ENCODE measurements at places on chromosomes 16 and 17.

DNA sequence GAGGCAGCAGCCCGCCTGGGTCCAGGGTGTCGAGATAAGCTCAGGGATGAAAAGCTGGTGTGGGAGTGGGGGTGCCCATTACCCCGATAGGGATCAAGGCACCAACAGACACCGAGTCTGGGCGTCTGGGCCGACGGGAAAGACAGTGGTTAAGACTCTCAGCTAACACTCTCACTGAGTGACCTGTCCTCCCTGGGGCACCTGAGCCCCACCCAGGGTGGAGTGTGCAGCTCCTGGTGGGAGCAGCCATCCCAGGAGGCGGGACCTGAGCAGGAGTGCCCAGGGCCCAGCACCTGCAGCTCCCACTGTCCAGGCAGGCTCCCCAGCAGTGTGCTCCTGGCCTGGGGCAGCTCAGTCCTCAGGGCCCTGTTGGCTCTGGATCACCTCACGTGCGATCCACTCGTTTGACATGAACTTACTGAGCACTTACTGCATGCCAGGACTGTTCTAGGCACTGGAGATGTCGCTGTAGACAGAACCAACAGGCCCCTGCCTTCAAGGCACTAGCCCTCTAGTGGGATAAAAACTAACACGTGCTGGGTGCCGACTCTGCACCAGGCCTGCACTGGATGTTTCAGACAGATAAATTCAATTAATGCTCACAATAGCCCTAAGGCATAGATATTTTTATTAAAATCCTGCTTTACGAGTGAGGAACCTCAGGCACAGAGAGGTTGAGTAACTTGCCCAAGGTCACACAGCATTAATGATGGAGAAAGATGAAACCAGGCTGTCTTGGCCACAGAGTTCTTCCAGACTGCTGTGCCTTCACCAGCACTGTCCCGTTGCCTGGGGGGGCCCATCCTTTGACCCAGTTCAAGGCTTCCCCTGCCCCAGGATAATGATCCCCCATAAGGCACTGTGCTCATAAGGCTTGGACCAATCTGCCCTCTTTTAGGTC is 1.9 kb downstream of the EVPLL start:
- no peak for DNase-seq

GRCh38 chr16:28181515-28181914 is 30.2 kb downstream of the XPO6 start:
- DNase-seq, result no peak

DNA sequence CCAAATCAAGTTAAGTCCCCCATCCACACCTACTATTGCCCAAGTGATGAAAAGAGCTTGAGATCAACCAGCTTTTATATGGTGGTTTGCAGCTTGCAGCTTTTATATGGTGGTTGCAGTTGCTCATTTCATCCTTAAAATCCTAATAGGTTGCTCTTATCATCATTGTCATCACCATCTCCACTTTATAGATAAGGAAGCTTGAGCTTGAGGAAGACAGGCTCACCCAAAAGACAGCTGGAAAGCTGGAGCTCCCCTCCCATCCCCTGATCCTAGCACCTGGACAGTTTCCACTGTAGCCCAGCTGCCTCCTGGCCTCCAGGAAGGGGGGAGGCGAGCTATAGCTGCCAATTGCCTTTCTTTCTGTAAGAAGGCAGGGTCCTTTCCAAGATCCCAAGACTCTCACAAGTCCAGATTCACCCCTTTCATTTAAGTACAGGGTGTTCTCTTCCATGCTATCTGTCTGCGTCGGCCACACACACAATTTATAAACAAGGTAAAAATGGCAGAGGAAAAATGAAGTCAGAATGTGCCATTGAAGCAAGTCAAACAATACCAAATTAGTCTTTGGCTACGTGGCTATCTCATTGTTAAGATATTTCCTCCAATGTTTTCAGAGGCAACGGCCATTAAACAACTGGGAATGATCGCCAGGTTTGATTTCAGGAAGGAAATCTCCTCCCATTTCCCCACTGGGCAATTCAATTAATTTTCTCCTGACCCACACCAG is 63.3 kb downstream of the PECAM1 start:
- DNase-seq, result no peak

DNA sequence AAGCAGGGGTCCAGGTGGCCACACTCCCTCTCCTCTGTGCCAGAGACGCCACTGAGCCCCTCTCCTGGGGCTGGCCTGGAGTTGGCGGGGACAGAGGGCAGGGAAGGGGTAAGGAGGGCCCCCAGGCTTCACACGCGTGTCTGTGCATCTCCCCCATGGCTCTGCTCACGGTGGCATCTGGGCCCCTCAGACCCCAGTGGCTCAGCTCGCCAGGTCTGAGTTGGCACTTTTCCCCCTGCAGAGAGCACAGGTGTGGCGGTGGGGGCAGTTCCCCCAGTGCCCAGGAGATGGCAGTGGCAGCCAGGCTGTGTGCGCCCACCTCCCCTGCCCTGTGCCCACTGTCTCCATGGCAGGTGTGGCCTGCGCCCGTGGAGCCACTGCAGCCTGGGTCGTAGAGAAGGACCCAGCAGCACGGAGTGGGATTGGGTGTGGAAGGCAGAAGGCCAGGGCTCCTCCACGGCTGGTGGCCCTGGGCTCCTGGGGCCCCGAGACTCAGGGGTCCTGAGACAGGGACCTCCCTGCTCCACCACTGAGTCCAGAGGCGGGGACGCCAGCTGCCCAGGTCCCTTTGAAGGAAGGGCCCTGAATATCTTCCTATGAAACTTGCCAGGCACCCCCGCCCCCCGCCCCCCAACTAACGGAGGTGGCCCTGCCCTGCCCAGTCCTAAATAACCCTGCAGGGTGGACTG is 4.3 kb upstream of the APRT start:
- no peak for DNase-seq

DNA sequence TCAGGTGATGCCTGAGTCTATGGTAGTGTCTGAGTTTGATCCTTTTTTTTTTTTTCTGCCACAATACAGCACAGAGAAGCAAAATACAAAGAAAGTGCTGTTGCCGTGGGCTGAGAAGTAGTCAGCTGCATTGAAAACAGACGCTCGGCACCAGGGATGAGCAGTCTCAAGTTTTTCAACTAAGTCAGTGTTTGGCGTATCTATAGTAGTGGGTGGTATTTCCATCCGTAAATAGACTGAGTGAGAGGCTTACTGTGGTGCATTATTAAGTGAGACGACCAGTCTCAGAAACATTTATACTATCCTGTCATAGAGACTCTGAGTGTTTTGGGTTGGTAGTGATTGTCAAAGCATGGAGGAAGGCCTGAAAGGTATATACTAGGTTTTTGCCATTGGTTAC is 221.3 kb downstream of the SNX29 start:
- DNase-seq, result no peak

DNA sequence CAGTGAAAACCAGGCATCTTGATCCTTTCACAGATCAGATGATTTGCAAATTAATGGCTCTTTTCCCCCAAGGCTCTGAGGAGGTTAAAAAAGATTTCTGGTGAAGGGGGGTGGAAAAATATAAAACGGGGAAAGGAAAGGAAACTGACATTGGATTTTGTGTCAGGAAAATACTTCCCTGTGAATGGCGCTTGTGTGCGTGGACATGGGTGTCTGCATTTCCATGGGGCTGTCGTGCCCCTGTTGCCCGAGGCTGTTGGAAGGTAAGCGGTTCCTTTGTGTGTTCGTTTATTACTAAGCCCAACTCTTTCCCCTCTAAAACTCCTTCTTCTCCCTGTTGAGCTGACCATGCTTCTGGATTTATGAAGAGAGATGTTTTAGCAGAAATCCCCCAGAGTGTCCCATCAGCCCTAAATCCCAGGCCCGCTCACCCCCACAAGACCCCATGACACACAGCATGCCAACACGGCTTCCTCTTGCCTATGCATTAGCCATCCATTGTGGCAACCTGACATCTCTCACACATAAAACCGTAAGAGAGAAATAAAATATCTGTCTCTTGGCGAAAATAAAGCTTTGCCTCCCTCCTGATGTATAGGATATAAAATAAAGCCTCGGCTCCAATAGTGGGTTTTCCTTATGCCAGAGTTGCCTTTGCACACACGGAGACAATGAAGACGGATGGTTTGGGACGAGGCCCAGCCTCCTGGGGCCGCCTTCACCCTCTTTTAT is 7.3 kb upstream of the LHX1 start:
- no peak for DNase-seq

DNA sequence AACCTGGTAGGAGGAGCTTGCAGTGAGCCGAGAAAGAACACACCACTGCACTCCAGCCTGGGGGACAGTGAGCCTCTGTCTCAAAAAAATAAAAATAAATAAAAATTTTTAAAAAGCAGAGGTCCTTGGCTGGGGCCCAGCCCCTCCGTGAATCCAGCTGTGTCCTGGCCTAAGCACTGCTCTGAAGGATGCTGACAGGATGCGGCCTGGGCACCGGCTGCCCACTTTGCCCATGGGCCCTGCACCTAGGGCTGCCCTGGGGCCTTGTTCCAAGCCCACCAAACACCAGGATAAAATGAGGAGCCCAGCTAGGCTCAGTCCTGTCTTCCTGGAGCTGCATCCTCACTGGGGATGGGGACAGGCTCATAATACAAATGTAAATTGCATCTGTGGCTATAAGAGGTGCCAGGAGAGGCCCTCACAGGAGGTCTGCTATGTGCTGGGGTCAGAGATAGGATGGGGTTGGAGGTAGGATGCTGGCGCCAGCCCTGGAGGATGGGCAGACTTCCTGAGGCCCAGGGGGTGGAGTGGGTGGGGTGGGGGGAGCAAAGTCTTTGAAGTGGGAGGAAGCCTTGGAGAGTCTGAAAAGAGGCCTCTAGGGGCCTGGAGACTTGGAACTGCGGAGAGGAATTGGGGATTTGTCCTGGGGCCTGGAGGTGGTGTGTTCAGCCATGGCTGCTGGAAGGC is 6.2 kb downstream of the C16orf89 start:
- no peak for DNase-seq

DNA sequence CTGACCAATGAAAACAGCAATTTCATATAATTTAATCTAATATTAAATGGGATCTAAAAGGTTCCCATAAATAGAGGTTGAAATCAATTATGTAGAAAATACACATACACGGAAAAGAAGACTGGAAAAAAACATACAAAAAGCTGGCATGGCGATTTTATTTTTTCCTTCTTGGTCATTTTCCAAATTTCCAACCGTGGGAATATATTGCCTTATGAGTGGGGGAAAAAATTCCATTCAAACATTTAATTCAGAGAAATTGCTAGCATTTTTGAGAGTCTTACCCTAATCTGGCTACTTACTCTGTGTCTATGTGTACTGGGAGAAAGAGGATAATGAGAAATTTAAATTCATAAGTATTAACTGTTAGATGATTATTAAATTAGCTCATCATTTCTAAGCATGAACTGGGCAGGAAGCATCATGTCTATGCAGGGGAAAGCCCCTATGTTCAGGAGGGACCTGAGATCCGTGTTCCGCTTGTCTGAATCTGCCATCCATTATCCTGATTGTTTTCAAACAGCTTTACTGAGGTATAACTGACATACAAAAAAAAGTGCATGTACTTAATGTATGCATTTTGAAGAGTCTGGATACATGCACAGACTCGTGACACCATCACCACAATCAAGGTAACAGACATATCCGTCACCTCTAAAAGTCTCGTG is 145.2 kb downstream of the XYLT1 start:
- DNase-seq, result no peak

GRCh38 chr16:13936596-13937081 is 16.7 kb downstream of the ERCC4 start:
- DNase-seq, result no peak

DNA sequence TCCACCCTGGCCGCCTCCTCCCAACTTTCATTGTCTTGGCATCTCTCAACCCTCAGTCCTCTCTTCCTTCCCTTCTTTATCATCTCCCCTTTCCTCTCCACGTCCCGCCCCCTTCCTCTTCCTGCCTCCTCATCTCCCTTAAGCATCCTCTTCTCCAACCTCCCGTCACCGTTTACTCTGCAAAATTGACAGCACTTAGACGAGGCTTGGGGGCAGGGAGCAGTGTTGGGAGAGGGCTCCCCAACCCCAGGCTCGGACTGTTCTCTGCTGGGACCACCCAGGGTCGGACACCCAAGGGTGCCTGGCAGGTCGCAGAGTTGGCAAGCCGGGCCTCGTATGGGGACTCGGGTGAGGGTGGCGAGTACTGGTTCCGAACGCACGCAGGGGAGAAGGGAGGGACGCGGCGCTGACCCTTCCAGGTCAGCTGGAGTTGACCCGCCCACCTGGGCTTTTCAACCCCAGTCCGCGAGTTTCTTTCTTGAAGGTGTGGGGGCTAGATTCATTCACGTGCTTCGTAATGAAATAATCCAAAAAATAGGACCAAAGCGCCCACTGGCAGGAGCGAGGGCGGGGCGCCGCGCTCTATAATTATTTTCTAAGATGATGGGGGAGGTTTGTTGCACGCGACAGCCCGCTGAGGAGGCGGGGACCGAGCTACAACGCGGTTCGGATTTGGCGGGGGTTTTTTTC is 775 bp upstream of the PAGR1 start:
- DNase-seq, result no peak

DNA sequence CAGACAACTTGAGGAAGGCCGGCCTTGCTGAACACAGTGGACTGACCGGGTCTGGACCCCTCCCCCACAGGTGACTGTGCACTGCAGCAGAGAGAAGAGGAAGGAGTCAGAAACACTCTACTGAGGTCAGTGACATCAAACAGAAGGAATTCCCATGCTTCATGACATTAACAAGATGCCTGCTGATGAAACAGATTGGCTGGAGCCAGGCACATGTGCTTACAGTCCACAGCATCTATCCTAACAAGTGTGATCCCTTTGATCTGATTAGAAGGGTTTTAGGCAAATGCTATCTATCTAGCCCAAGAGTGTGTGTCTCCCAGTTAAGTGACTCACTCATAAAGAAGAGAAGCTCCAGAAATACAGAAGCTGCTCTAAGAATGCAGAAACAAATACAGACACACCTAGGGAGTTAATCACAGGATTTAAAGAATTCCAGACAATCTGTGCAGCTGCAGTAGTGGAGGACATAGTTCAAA is 90.2 kb downstream of the SYCE1L start:
- no peak for DNase-seq

DNA sequence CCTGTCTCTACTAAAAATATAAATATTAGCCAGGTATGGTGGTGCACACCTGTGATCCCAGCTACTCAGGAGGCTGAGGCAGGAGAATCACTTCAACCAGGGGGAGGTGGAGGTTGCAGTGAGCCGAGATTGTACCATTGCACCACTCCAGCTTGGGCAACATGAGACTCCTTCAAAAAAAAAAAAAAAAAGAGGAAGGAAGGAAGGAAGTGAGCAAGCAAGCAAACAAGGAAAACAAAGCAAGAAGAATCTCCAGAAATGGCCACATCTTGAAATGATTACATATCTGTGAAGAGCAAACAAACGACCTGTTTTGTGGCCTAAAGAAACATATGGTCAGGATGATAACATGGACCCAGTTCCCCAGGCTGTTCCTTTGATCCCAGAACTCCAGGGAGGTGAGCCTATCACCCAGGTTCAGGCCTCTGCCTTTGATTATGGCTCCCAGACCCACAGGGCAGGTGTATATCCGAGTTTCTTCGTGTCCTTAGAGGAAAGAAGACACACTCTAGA is 8.9 kb downstream of the ACOX1 start:
- no peak for DNase-seq

- no peak for DNase-seq
Measured at GRCh38 chr16:13926891-13927290, 6.9 kb downstream of the ERCC4 start.

Data from stimulated activated CD8-positive, alpha-beta memory T cell treated with anti-CD3 and anti-CD28 coated beads, Interleukin-4, amount 100 ng/mL, for 1 hour (primary cell).